Natural killer cell (primary cell): ENCODE measurements at places on chromosomes 13 and 19.

DNA sequence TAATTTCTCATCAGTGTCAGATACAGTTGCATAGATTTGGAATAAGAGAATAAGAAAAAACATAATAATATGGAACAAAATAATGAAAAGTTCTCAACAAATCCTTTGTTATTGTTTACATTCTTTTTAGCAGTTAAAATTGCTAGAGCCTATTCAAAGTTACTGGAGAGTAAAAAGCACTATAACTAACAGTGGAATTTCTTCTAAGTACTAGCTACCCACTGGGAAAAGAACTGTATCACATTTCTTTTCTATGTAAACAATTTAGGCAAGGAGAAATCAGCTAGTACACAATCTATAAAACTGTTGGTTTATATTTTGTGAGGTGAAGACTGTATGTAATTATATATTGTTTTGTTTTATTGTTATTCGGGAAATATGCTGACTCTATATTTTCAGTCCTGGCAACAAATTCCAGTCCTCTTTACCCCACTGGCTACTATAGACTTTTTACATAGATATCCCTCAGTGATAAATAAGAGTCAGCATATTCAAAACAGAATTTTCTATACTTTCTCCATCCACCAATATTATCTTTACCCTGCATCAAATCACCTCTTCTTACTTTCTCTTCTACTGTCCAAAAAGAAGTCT is 222.0 kb downstream of the PCDH9 start:
- DNase-seq = no peak

DNA sequence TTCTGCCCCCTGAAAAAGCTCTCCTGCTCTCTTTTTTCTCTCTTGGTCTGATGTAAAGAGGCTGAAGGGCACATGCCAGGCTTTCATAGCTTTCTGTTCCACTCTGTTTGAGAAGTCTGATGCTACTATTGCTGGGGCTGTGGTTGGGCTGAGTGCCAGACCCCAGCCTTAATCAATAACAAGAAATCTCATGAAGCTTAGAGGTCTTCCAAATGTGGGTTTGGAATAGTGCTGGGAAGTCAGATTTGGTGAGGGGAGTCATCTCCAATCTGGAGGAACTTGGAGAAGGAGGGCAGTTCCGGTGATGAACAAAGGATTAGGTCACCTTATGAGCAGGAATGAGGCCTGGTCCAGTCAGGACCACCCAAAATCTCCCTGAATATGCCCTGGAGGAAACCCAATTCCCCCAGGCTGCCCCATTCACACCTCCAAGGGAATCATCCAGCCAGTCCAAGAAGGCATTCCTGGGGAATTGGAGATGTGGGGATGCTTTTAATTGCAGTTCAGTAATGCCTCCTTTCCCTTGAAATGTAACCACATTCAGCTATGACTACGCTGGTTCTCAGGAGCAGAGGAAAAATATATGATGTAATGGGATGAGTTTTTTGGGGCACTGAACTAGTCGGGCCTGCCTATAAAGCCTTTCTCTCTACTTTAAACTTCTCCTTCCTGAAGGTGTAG is 102.0 kb downstream of the STARD13 start:
- DNase-seq = no peak

DNA sequence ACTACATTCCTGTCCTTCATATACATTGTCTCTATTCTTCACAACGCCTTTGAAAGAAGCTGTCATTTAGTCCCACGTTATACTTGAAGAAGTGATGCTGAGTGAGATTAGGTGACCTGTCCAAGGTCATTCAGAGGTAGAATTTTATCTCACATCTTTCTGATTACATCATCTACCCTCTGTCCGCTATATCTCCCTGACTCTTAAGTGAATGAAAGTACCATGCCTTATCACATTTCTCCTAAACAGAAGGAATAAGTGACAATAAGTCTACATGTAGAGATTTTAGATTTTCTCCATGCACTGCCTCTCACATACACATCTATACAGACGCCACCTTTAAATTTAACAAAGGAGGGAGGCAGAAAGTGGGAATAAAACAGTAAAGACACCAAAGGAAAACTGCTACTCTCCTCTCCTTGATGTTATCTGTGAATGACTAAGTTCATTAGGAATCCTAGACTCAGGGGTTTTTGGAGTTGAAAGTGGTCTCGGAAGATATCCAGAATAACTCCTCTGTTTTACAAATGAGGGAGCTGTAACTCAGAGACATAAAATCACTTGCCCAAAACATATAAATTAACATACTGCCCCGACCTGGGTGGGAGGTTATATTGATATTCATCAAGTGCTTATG is 4.9 kb upstream of the CLDN10 start:
- DNase-seq = no peak

DNA sequence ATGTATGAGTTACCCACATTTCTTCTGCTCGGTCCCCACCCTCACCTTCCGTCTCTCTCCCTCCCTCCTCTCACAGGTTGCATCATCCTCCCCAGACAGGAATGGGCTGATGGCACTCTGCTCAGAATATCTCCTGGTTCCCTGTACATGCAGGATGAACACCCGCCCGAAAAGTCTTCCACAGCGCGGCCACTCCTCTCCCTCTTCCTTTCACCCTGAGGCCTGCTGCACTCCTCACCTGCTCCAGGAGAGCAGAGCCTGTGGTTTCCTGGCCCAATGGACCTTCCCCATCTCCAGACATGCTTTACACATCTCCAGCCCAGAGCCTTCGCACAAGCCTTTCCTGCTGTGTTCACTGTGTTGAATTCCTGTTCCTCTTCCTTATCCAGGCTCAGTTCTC is 40.9 kb downstream of the GSX1 start:
- DNase-seq = no peak

DNA sequence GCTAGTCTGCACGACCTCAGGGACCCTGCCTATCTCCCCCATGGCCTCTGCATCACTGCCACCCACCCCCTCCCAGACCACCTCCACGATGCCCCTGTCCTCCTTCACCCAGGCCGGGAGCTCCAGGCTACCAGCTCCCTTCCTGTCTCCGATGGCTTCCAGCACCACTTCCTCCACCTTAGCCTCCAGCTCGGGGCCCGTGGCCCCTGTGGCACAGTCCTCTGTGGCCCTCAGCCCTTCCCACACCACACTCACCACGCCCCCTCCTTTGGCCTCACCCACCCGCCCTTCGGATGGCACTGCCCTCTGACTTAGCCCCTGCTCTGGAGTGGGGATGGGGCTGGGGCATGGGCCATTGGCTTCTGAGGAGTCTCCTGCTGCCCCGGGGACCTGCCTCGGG is 7.2 kb downstream of the PALM3 start:
- DNase-seq = no peak

DNA sequence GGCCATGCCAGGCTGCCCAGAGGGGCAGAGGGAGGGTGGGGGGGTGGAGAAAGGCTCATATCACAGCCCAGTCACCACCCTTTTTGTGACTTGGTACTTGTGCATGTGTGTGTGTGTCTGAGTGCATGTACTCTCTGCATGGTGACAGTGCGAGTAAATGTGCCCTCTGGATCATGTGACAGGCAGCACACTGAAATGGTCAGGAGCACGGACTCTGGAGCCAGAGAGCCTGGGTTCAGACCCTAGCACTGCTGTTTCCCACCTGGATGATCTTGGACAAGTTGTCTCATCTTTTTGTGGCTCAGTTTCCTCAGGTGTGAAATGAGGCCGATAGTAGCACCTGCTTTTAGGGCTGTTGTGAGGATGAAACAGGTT is 2.0 kb downstream of the CIC start:
- no peak for DNase-seq

- no peak for DNase-seq
Observed at GRCh38 chr19:54708781-54709180, 15.5 kb upstream of the KIR3DL3 start.

GRCh38 chr19:38162094-38162493 is 61.9 kb downstream of the DPF1 start:
- DNase-seq = no peak

DNA sequence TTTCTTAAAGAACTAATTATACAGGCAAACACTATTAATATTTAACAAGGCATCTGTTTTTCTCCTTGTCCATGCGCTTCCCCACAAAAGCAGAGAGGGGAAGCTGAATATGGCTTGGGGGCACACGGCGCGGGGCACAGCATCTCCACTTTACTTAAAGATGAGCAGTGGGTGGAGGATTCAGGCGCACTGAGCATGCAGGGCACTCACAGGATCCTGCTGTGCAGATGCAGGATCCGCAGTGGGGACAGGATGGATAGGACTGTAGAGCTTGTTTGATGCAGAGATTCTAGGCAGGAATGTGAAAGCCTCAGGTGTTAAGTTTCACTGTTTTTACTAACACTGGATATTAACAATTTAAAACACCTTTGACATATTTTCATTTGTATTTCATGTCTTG is 43.3 kb downstream of the ATP11A start:
- no peak for DNase-seq

GRCh38 chr19:50549059-50549926 is 18.9 kb downstream of the LRRC4B start:
- DNase-seq = no peak

DNA sequence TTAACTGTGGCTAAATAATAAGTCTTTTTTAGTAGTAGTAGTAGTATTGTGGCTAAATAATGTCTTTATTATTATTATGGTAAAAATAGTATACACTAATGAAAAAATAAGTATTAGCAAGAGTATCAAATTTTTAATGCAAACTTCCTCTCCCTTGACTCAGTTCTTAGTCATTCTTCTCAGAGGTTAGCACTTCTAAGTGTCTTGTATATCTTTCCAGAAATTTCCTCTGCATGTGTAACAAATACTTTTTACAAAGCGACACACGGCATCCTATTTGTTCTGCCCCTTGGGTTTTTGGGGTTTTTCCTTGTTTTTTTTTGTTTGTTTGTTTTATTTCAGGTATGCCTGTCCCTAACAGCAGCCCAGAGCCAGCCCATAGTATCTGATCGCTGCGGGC is 20.9 kb downstream of the SIN3B start:
- no peak for DNase-seq

DNA sequence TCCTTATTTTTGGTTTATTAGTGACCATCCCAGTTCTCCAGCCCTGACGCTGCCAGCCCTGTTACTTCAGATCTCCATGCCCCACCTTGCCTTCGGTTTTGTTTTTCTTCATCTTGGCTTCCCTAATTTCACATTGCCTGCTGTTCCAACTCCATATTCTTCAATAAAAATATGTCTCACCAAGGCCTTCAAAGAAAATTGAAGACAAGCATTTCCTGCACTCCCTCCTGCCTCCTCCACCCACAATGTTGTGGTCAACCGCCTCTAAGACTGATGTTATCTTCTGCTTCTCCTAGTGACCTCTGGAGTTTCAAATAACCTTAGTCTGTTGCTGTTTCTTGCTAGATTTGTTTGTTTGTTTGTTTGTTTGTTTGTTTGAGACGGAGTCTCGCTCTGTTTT is 14.6 kb downstream of the PLD3 start:
- no peak for DNase-seq

GRCh38 chr19:17234911-17235299 is 8.9 kb downstream of the OCEL1 start:
- DNase-seq = peak; percentile 78

- no peak for DNase-seq
Observed at GRCh38 chr13:95123726-95124125, 177.5 kb downstream of the ABCC4 start.

- DNase-seq = no peak
Observed at GRCh38 chr19:7549429-7550148, 14.1 kb downstream of the PNPLA6 start.

- peak; percentile 100 for DNase-seq
Observed at GRCh38 chr19:16111160-16111908, at the start of gene RAB8A. Gene RAB8A, plus strand, starts transcription at chr19:16111889. Its CDS starts 13 bp downstream, at chr19:16111902.

- no peak for DNase-seq
Observed at GRCh38 chr19:33902802-33903488, 106.3 kb downstream of the KCTD15 start.

DNA sequence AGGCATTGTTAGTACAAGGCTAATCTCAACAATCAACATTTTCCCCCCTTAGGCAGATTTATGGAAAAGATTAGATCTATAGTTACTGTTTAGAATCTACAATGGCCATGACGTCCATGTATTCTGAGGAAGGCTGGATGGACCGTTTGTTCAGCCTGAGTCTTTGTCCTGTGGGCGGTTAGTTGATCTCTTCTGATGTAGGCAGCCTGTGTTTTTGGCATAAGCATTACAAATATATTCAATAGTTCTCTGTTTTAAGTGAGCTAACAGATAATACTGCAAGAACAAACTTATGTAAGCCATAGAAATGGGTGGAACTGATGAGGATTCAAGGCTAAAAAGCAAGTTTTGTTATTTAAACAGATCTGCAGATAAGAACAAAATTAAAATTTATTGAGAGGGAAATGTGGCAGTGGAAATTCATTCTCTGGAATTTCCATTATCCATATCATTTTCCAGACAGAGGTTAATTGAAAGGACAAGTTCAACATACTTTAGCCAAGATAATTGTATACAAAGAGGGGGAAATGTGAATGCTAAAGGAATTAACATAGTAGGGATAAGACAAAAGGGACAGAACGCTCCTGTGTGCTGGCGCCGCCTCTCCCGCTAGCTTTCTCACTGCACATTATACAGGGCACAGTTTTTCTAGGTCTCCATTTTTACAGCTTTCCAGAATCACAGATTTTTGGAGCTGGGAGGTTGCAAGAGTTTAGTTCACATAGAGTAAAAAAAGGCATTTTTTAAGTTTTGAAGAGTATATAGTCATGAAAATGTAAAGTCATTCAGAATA is 48.6 kb downstream of the FAM124A start:
- no peak for DNase-seq

DNA sequence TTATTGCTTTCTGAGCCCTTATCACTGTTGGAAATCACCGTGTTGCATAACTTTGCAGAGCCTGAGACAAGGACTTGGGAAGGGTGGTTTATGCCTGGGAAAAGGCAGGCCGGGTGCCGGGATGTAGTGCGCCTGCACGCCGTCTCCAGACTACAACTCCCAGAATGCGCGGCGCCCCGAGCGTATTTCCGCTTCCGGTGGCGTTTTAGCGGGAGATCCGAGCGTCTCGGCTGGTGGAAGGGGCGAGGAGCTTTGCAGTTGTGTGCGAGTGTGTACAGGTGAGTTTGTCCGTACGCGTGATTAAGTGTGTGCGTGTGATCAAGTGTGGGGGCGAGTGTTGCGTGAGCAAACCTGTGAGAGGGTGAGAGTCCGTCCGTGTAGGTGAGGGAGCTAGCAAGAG is 75.4 kb downstream of the PEG3 start:
- no peak for DNase-seq

DNA sequence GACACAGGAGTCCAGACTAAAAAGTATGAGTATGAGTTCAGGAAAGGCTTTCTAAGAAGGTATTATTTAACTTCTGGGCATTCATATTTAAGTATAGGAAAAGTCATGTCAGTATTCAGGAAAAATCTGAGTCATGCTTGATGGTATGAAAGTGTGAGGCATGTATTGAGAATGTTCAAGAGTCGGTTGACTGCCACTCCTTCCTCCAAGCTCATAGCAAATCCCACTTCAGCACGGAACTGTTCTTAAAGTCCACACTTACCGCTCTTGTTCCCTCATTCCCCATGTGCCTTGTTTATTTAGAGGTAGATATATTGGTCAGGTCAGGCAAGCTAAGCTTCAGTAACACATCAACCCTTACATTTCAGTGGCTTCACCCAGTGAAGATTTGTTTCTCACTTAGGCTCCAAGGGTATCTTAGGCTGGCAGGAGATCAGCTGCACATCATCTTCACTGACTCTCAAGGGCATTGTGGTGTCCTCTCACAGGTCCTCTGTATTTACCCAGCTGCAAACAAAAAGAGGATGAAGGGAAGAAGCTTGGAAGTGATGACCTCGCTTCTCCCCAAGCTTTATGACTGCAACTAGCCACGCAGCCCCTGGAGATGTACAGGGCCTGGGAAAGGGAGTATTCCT is 1189.2 kb downstream of the EFNB2 start:
- no peak for DNase-seq

- DNase-seq = no peak
Observed at GRCh38 chr13:56752636-56753035, 388.1 kb upstream of the PRR20A start.

- DNase-seq = no peak
Observed at GRCh38 chr19:55224038-55224665, 4.4 kb downstream of the TMEM86B start.

- no peak for DNase-seq
Observed at GRCh38 chr13:83941701-83942335, 59.5 kb upstream of the SLITRK1 start.
